Naive thymus-derived CD8-positive, alpha-beta T cell (primary cell): ENCODE measurements at places on chromosomes 12 and 14. TPM values are rescaled to one million over a fixed set of nuclear protein-coding genes. Genes with fewer than 3 reads are reported as not detected.

TAS2R42 gene
- not detected for polyA plus RNA-seq

DNA sequence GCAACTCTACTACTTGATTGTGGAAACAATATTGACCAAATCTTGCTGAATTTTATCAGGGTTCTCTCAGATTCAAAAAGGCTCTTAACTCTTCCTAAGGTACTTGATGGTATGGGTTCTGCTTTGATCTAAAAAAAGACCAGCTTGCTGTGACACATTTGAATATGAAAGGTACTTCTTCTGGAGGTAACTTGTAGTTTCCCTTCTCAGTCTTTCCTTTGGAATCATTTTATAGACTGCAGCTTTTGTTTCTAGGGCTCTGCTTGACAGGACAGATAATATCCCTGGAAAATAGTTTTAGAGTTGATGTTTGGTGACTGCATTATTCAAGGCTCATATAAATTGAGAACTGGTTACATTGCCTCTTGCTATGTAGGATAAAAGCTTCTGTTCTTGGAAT lies 251.9 kb downstream of the FUT8 start:
- peaks cover 8% of the 10 kb centered on the region for H3K4me1 ChIP-seq
- H3K27me3 ChIP-seq, result no peaks in the 10 kb centered on the region
- DNase-seq, result no peak
- H3K36me3 ChIP-seq, result peaks cover 10% of the 10 kb centered on the region
- H3K27ac ChIP-seq, result no peak overlapping the region
- H3K4me3 ChIP-seq, result no peak overlapping the region

RHOJ gene
- not detected for polyA plus RNA-seq

LRRC43 gene
- not detected for polyA plus RNA-seq

TMX1 gene
- 28.1 TPM for polyA plus RNA-seq

TMEM63C gene
- polyA plus RNA-seq, result 0.83 TPM

HOXC12 gene
- polyA plus RNA-seq, result not detected

- no peak for DNase-seq
- H3K27me3 ChIP-seq, result no peaks in the 10 kb centered on the region
- H3K4me1 ChIP-seq, result peaks cover 26% of the 10 kb centered on the region
- no peak overlapping the region for H3K4me3 ChIP-seq
- peak overlapping the region; percentile 11 for H3K27ac ChIP-seq
- peaks cover 17% of the 10 kb centered on the region for H3K36me3 ChIP-seq
These were observed 9.0 kb downstream of the GPR84 start for GRCh38 chr12:54355104-54355815.

REP15 gene
- polyA plus RNA-seq, result not detected

GRCh38 chr12:107320929-107321631 lies 227.7 kb upstream of the CRY1 start:
- H3K27me3 ChIP-seq, result no peaks in the 10 kb centered on the region
- H3K27ac ChIP-seq, result peak overlapping the region; percentile 99
- H3K4me3 ChIP-seq, result peak overlapping the region; percentile 93
- no peaks in the 10 kb centered on the region for H3K36me3 ChIP-seq

KERA gene
- polyA plus RNA-seq, result not detected

GRCh38 chr14:79442786-79443185 lies 768.5 kb downstream of the DIO2 start:
- H3K4me3 ChIP-seq, result no peak overlapping the region
- no peaks in the 10 kb centered on the region for H3K27me3 ChIP-seq
- H3K27ac ChIP-seq, result no peak overlapping the region
- DNase-seq, result no peak
- no peaks in the 10 kb centered on the region for H3K36me3 ChIP-seq

- no peak overlapping the region for H3K27ac ChIP-seq
- no peaks in the 10 kb centered on the region for H3K36me3 ChIP-seq
- H3K4me1 ChIP-seq, result no peaks in the 10 kb centered on the region
These were observed 205.4 kb downstream of the NAV3 start for GRCh38 chr12:78035901-78036606.

GRCh38 chr12:81440001-81440400 lies 319.1 kb downstream of the PPFIA2 start:
- DNase-seq, result no peak
- H3K27ac ChIP-seq, result no peak overlapping the region
- no peaks in the 10 kb centered on the region for H3K4me1 ChIP-seq
- H3K36me3 ChIP-seq, result no peaks in the 10 kb centered on the region
- H3K4me3 ChIP-seq, result no peak overlapping the region

DNA sequence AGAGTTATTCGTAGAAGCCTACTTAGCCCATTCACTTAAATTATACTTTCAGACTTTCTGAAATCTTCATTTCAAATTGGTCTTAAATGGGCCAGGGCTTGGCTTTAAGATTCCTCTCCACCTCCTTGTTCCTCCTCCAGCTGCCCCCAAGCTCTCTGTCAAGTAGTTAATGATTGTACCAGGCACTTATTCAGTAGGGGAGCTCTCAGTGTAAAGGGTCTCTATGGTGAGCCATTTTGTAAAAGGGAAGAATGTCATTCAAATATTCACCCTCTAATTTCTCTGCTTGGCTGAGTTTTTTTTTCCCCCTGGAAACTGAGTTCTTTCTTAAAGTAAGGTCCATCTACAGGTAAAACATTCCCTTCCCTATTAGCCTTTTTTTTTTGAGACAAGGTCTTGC lies 96.6 kb downstream of the SUDS3 start:
- no peak overlapping the region for H3K4me3 ChIP-seq
- H3K4me1 ChIP-seq, result no peaks in the 10 kb centered on the region
- H3K27me3 ChIP-seq, result peaks cover 18% of the 10 kb centered on the region
- no peak overlapping the region for H3K27ac ChIP-seq

DNA sequence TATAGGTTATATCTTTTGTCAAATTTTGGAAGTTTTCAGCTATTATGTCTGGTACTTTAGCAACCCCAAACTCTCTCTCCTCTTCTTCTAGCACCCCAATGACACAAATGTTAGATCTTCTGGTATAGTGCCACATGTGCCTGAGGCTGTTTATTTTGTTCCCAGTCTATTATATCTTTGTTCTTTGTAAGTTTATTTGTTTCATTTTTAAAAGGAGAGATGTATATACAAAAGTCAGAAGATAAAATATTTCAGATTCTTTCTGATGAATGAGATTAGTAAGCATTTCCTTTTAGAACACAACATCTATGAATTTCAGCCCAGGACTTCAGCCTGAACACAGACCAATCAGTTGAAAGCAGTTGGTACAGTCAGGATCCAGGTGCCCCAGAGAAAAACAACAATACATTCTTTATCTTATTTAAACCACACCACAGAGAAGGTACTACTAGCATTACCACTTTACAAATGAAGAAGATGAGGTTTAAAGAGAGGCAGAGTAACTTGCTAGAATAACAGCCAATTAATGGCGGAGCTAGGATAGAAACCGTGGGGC lies 114.1 kb upstream of the BTG1 start:
- peak overlapping the region; percentile 43 for H3K4me3 ChIP-seq
- peaks cover 12% of the 10 kb centered on the region for H3K4me1 ChIP-seq
- no peaks in the 10 kb centered on the region for H3K36me3 ChIP-seq
- no peak for DNase-seq
- peak overlapping the region; percentile 88 for H3K27ac ChIP-seq
- no peaks in the 10 kb centered on the region for H3K27me3 ChIP-seq

GRCh38 chr12:99736760-99737269 lies 89.3 kb downstream of the GARIN6 start:
- no peaks in the 10 kb centered on the region for H3K36me3 ChIP-seq
- H3K27ac ChIP-seq, result no peak overlapping the region
- no peak for DNase-seq
- H3K27me3 ChIP-seq, result no peaks in the 10 kb centered on the region

AQP2 gene
- not detected for polyA plus RNA-seq

DNA sequence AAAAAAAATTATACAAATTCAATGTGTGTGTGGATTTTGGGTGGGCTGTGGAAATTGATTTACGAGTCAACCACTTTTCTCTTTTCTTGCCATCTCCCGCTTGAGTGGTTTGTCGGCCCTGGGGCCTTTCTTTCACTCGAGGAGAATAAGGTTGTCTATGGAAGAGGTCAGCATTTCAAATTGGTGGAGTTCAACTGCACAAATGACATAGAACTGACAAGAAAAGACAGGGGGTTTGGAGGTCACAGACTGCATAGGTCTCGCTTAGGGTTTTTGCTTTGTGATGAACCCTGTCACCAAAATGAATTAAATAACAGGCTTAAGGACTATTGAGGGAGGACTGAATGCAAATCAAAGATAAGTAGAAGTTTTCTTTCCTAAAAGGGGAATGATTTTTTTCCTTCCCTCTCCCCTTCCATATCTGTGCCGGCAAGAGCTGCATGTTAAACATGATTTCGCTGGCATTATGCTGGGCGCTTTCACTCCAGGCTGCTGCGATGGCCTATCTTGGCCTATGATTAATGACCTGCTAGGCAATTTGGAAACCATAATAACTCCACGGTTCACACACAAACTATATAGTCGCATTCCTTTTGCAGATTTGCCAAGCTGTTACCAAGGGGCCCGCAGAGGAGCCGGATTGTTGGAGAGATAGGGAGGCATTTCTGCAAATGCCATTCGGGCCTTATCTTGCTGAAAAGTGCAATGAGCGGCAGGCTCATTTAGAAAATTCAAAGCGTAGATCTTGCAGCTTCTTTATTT lies 20.7 kb downstream of the ASCL1 start:
- no peak overlapping the region for H3K27ac ChIP-seq
- no peaks in the 10 kb centered on the region for H3K36me3 ChIP-seq
- no peak for DNase-seq
- peaks cover 21% of the 10 kb centered on the region for H3K27me3 ChIP-seq

DNA sequence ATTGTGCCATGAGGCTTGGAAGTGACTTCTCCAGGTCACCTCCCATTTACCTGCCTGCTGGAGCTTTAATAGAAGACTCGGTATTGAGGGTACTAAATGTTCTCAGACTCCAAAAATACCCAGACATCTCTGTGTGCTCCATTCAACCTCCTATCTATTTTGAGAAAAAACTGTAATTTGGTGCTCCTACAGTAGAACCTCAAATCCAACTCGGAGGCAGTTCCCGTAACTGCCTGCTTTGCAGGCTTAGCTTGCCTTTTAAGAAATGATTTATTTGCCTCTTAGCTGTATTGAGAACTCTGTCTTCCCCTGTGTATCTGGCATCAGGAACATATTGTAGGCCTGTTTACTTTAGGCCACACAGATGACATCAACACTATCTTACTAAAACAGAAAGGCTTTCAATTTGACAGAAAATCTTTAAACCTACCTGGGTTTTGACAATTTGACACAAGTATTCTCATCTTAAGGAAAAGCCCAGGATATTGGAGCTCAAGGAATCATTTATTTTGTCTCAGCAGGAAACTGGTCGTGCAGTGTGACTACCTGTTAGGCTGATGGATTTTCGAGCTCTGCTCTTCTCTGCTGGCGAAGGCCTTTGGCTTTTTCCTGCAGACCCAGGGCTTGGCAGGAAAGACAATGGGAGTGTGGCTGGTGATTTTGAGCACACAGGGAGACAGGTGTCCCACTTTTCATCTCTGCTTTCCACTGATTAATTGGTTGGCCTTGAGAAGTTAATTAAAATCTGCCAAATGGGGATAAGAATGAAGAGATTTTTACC lies 314.8 kb downstream of the SNAPC1 start:
- H3K27ac ChIP-seq, result peak overlapping the region; percentile 68
- no peaks in the 10 kb centered on the region for H3K27me3 ChIP-seq
- peak overlapping the region; percentile 55 for H3K4me3 ChIP-seq
- no peaks in the 10 kb centered on the region for H3K36me3 ChIP-seq
- no peak for DNase-seq

GRCh38 chr14:73267474-73267873 lies 30.2 kb downstream of the PAPLN start:
- peaks cover 10% of the 10 kb centered on the region for H3K4me1 ChIP-seq
- H3K27ac ChIP-seq, result no peak overlapping the region
- no peak for DNase-seq
- H3K4me3 ChIP-seq, result no peak overlapping the region

GRCh38 chr12:120359128-120359527 lies 9.8 kb downstream of the MSI1 start:
- DNase-seq, result no peak
- H3K27me3 ChIP-seq, result peaks cover 24% of the 10 kb centered on the region
- H3K36me3 ChIP-seq, result no peaks in the 10 kb centered on the region
- peaks cover 6% of the 10 kb centered on the region for H3K4me1 ChIP-seq
- H3K27ac ChIP-seq, result no peak overlapping the region

DNA sequence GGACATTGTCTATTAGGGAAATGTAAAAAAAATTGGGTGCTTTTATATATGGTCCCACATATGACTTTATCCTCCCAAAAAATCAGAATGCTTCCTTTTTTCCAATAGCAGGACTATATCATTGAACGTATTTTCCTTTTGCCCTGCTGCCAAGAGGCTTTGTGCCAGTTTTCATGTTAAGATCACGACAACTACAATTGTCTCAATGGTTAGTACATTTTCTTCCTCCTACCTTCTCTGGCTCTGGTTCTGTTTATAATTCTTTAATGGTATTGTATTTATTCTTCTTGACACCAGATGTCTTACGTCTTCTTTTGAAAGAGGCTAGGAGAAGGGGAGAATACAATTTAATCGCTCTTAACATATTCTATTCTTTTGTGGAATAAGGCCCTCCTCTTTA lies 106.9 kb downstream of the ANO6 start:
- no peak overlapping the region for H3K27ac ChIP-seq
- DNase-seq, result no peak
- no peak overlapping the region for H3K4me3 ChIP-seq
- H3K27me3 ChIP-seq, result no peaks in the 10 kb centered on the region

- no peak overlapping the region for H3K4me3 ChIP-seq
- no peak overlapping the region for H3K27ac ChIP-seq
- H3K36me3 ChIP-seq, result no peaks in the 10 kb centered on the region
- DNase-seq, result no peak
- no peaks in the 10 kb centered on the region for H3K27me3 ChIP-seq
These were observed 465.9 kb upstream of the TBX3 start for GRCh38 chr12:115149685-115150378.

DNA sequence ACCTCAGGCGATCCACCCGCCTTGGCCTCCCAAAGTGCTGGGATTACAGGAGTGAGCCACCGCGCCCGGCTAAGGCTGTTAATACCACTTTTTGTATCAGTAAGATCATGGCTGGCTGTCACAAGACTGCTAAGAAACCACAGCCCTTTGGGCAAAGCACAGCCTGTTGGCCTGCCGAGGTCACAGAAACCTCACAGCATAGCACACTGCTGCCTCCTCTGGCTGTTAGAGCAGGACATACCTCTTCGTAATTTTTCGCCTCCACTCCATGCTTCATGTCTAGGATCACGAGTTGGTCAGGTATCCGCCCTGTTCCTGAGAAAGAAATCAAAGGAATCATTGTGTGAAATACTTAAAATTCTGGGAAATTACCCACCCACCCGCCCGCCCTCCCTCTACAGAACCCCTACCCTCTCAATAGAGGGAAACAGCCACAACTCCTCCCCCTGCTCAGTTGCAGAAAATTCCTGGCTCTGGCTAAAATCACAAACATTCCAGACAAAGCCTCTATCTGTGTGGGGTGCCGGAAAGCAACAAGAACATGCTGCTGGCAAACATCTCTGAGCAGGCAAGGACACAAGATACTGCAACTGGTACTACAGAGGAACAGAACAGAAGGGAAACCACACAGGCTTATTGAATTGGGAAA lies 20.7 kb upstream of the NEK9 start:
- peaks cover 73% of the 10 kb centered on the region for H3K4me1 ChIP-seq
- H3K36me3 ChIP-seq, result peaks cover 3% of the 10 kb centered on the region
- H3K27me3 ChIP-seq, result no peaks in the 10 kb centered on the region
- H3K4me3 ChIP-seq, result no peak overlapping the region
- no peak overlapping the region for H3K27ac ChIP-seq

- no peaks in the 10 kb centered on the region for H3K27me3 ChIP-seq
- no peak overlapping the region for H3K4me3 ChIP-seq
- DNase-seq, result no peak
- H3K4me1 ChIP-seq, result no peaks in the 10 kb centered on the region
- no peak overlapping the region for H3K27ac ChIP-seq
These were observed 164.0 kb upstream of the SYT1 start for GRCh38 chr12:78700565-78700964.

- H3K36me3 ChIP-seq, result no peaks in the 10 kb centered on the region
- H3K27me3 ChIP-seq, result peaks cover 35% of the 10 kb centered on the region
- H3K27ac ChIP-seq, result no peak within 1 kb of the TSS
- H3K4me3 ChIP-seq, result no peak within 1 kb of the TSS
These were observed at the start of gene CNTN1 for GRCh38 chr12:40691913-40692764. TSS of gene CNTN1 (plus strand) at chr12:40692439.

OTX2 gene
- polyA plus RNA-seq, result not detected

EXOC3L4 gene
- polyA plus RNA-seq, result not detected
